ENCODE measurements at places on chromosomes 4 and X.

GRCh38 chr4:15525080-15525479 lies 55.4 kb downstream of the CC2D2A start:
- no peak for DNase-seq

- no peak for DNase-seq
Observed at GRCh38 chr4:76800902-76801301, 97.0 kb downstream of the SOWAHB start.

DNA sequence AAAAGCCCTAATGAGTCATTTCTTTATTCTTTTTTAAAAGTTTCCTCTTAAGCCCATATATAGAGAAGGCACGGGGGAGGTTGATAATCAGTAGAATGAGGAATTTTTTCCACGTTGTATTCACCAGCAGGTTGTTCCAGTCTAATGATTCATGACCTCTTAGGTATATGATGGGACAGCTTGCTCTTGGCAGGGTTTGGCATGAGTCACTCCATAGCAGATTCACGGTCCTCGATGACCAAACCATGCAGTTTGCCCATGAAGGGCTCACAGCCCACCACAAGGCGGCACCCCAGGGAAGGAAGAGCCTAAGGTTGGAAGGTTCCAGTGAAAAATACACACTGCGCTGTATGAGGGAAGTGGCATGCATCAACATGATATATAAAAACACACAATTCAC lies 623.8 kb upstream of the DIPK2B start:
- DNase-seq, result peak; percentile 72

DNA sequence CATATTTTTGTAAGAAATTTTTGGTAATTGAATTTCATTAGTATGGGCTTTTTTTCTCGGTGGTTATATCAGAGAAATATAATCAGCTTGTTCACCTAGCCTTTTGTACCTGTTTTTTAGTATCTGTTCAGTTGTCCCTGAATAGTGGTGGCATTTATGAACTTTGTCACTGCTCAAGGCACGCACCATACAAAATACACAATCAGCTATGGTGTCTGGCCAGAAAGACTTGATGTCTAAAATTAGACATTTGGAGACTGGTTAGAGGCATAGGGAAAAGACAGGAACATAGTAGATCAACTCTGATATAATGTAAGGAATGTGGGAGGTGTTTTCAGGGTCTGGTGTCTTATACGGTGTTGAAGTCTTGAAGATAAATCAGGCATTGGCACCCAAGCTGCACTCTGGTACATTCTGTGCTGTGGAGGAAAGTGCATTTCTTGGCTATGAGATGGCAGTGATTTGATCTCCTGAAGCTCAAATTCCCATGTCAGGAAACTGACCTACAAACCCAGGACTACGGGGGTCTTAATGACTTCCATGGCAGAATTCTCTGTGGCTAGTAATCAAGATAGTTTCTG lies 3.6 kb downstream of the ART3 start:
- no peak for DNase-seq

- no peak for DNase-seq
Observed at GRCh38 chrX:49746306-49746705, 50.5 kb upstream of the PAGE1 start.

GRCh38 chr4:74583757-74584156 lies 138.8 kb downstream of the AREG start:
- DNase-seq, result no peak

DNA sequence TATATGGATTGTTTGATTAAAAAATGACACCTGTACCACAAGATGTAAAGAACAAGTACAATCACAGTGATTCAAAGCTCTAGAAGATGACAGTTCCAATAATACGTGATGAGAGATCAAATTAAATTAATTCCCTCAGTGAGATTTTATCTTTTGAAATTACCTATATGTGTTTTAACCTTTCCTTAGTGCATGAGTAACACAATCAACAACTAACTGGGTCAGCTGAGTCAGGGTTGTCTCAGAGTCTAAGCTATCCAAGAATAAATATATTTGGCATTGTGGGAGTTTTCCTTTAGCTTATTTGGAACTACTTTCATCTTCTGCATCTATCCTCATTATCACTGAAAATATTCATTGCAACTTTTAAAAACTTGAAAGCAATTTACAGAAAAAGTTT lies 162.8 kb downstream of the WDFY3 start:
- no peak for DNase-seq

DNA sequence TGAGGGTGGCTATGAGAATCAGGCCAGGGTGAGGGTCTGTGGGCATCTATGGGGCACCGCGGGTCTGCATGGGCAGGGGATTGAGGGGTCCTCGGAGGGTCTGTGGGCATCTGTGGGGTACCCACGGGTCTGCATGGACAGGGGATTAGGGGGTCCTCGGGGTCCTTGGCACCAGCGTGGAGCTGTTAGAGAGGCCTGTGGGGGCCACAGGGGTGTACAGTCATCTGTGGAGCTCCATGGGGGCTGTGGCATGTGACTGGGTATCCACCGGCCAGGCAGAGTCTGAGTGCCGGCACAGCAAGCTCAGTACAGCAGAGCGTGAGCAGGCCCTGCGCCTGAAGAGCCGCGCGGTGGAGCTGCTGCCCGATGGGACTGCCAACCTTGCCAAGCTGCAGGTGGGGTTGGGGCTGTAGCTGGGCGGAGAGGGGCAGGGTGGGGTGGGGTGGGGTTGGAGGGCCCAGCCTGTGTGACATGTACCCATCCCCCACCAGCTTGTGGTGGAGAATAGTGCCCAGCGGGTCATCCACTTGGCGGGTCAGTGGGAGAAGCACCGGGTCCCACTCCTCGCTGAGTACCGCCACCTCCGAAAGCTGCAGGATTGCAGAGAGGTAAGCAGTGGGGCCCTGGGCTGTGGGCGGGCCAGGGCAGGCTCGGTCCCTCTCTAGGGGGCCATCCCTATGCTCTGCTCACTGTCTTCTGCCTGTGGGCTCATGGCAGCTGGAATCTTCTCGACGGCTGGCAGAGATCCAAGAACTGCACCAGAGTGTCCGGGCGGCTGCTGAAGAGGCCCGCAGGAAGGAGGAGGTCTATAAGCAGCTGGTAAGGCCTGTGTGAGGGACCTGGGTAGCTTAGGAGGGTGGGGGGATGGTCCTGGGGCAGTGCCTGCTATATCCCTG lies 12.9 kb downstream of the CCDC22 start:
- DNase-seq, result no peak

Measured in GM03348 (cell line).